CD8-positive, alpha-beta memory T cell (primary cell): ENCODE measurements at places on chromosomes 2 and 18. TPM values are rescaled to one million over a fixed set of nuclear protein-coding genes. Genes with fewer than 3 reads are reported as not detected.

DNA sequence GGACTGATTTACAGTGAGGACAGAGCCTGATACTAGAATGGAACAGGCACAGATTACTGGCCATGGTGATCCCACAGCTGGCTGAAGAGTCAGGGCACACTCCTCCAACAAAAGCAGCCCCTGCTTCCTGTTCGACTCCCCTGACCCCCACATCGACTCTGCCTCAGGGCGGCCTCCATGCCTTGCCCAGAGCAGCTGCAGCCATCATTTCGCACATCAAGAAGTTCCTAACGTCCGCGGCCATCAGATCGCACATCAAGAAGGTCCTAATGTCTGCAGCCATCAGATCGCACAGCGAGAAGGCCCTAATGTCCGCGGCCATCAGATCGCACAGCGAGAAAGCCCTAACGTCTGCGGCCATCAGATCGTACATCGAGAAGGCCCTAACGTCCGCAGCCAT is 192.8 kb upstream of the PXDN start:
- DNase-seq, result no peak

DNA sequence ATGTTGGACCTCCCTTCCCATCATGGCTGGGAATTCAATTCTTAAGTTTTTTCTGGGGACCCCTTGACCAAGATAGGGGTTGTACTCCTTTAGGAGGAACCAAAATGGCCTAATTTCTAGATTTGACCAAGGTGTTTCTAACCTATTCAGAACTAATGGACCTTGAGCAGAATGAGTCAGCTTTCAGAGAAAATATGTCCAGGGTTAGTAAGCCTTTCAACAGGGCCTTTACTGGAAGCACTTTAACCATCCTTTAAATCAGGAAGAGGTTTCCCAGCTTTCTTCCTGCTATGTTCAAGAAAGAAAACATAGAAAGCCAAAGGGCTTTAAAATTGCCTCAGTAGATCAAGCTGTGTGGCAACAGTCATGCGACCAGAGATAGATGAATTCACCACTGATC is 1184.9 kb upstream of the ACVR2A start:
- DNase-seq, result no peak

DNA sequence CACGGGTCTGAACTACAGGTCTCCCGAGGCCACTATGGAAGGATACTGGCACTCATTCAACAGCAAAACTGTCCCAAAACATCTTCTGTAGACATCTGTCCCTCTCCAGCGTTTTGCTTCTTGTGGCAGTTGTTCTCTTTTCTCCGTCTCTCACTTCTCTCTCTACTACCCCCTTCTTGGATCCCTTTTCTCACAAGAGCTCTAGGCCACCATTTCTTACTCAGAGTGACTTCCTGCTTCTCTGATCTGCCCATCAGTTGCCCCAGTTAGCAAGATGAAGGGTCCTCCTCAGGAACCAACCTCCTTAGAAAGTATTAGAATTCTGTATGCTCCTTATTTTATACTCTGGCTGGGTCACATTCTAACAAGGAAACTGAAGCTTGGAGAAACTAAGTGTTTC is 32.6 kb downstream of the BCL2 start:
- no peak for DNase-seq

DNA sequence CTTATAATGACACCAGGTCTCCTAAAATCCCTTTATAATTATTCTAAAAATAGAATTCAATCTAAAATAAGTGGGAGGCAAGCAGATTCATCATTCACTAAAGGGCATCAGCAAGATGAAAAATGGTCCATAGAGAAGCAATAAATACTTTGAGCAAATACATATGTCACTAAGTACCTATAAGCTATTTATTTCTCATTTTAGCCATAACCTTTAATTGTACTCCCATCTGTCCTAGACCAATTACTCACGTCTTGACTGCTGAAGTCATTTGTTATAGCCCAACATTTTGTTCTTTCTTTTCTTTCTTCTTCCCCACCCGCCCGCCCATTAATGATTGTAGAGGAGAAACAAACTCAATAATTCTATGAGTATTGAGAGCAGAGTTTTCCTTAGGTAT is 105.7 kb downstream of the MAP2 start:
- no peak for DNase-seq

GRCh38 chr2:227864161-227864756 is 7.2 kb upstream of the DAW1 start:
- DNase-seq, result no peak

OTX1 gene
- total RNA-seq, result not detected

DNA sequence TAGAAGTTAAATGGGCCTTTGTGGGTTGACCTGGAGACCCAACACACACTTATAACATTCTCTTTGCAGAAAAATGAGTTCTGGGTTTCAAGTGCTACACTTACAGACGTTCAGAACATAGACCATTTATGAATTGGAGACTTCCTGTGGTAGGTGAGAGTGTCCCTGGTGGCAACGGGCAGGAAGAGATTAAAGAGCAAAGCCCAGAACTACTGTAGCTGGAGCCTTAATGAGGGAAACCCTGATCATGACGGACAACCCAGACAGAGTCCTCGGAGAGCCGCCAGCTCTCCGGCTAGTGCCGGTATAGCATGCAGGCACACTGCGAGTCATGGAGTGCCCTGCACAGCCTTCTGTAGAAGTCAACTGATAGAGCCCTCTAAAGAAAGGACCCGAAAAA is 44.5 kb upstream of the RMDN2 start:
- DNase-seq, result no peak

- DNase-seq, result no peak
These were observed 53.6 kb downstream of the TMEM178A start for GRCh38 chr2:39719317-39719716.

SP5 gene
- total RNA-seq, result not detected

DNA sequence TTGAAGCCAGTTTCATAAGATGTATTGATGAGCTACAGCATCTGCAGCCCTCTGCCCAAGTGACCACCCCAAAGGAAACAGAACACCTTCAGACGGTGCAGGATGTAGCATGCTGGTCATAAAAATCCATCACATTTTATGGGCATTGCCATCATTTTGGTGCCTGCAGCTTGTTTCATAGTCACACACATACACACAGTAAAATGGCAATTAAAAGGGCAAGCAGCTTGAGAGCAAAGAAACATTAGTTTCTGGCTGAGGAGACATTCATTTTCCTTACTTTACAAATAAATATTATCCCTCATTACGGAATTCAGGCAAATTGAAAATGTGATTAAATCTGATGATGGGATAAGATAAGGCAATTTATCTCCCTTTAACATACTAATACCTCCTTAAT is 13.4 kb downstream of the MYO5B start:
- DNase-seq, result no peak
